Airway epithelial cell (primary cell): ENCODE measurements at places on chromosomes 12 and 14. TPM values are rescaled to one million over a fixed set of nuclear protein-coding genes. Genes with fewer than 3 reads are reported as not detected.

The LALBA gene
- total RNA-seq = not detected in 2 replicates

The CD163L1 gene
- not detected in 2 replicates for total RNA-seq

The MAPK1IP1L gene
- 76.0 and 115 TPM in 2 replicates for total RNA-seq

The GDF3 gene
- total RNA-seq = not detected in 2 replicates

The INHBC gene
- total RNA-seq = 0.74 TPM in 1 of 2 replicates, not detected in the other
